ENCODE measurements at places on chromosomes 2 and 18. TPM values are rescaled to one million over a fixed set of nuclear protein-coding genes. Genes with fewer than 3 reads are reported as not detected.

Gene CRACDL
- 6.2 TPM for total RNA-seq

DNA sequence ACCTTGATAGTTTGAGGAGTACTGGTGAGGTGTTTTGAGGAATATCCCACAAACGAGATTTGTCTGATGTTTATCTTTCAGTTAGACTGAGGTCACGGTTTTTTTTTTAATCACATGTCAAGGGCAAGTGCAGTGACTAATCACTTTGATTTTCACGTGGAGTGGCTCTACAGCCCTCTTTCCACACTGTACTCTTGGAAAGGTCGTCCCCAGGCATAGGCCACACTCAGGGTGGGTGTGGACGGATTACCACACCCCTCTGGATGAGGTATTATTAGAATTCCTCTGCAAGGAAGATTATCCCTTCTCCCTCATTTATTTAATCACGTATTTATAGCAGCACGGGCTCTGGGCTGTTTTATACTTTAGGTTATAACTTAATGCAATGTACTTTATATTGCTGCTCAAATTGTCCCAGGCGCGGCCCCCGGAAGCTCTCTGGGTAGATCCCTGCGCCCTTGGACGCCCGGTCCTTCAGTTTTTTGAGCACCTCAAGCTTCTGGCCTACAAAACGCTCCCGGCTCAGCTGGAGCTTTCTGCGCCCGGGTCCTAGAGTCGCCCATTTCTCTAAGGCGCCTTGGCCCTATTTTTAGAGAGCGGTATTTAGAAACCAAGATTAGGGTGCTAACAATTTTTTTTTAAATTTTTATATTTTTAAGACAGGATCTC lies 515 bp upstream of the PLEKHB2 start:
- no peak for DNase-seq

- no peak for DNase-seq
Observed at GRCh38 chr2:229543176-229543873, 171.0 kb downstream of the DNER start.

- no peak for DNase-seq
Observed at GRCh38 chr2:105765415-105766299, 20.9 kb downstream of the NCK2 start.

DNA sequence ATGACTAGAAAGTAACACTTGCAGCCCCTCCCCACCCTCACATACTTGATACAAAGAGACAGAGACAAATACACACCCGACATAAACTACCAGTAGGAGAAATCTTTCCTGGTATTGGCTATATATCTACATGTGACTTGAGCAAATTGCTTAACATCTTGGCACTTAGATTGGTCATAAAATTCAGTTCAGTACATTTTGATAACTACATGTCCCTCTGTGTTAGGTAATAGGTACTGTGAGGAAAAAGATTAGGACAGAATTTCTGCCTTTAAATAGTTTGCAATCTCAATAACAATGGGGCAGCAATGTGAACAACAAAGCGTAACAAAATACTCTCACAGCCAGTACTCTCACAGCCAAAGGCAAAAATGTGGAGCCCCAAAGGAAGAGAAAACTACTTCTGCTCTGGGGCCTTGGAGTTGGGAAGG lies 670.0 kb upstream of the ACVR2A start:
- no peak for DNase-seq

DNA sequence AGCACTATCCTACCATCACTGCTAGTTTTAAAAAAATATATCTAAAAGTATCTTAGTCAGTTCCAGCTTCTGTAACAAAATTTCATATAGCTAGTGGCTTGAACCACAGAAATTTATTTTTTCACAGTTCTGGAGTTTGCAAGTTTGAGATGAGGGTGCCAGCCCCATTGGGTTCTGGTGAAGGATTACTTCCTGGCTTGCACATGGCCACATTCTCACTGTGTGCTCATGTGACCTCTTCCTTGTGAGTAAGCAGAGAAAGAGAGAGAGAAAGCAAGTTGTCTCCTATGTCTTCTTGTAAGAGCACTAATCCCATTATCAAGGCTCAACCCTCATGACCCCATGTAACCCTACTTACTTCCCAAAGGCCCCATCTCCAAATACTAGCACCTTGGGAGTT lies 158.9 kb downstream of the DOK6 start:
- DNase-seq, result no peak

DNA sequence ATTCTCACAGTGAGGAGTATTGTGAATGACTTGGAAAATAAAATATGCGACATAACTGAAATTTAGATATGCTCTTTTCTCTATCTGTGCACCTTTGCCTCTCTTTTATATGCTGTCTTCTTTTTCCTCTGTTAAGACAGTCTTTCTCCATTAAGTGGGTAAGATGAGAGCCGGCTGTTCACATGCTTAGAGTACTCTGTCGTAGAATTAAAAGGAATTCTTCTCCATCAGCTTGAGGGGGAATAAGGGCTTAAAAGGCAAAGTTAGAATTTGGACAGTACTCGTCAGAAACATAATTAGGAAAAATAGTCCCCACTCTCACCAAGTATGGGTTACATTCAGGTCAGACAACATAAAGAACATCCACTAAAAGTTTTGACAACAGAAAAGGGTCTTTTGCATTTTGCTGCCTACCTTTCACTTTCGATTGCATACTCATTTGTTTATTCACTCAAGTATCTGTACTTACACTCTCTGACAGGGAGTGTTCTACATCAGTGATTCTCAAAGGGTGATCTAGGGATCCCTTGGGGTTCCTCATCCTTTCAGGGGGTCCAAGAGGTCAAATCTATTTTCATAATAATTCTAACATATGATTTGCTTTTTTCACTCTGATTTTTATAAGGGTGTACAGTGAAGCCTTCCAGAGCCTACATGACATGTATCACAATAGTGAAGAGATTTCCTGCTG lies 48.0 kb downstream of the ARHGAP15 start:
- no peak for DNase-seq

Gene RAB31
- 19.7 TPM for total RNA-seq

DNA sequence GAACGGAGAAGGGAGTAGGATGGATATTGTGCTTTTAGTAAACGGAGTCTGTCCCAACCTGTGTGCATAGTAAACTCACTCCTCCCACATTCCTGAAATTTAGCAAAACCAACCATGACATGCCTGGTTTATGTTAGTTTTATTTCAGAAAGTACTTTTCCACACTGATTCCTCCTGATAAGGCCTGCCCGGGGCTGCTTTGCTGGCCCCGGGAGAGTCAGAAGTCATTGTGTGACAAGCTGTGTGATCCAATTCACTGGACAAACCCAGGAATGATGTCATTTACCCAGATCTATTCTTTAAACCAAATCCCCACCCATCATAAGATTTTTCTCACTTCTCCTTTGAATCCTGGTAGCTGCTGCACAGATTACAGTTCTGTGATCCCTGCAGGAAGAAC lies 109.0 kb downstream of the SETBP1 start:
- no peak for DNase-seq

DNA sequence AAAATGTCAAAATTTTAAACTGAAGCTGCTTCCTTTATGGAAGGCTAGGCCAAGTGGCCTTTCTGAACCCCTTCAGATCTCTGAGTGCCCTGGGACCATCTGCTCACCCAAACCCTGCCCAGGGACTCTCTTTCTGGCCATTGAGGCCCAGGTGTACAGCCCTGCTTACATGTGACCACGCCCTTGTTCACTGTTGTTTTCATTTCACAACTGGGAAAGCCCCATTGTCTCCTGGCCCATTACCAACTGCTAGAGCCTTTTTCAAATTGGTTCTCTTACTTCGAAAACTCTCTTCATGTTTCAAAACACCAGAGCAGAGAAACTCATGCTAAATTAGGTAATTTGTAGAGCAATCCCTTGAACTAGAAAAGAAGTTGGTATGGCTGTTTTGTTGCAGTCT lies 219.5 kb upstream of the TANK start:
- DNase-seq, result no peak

DNA sequence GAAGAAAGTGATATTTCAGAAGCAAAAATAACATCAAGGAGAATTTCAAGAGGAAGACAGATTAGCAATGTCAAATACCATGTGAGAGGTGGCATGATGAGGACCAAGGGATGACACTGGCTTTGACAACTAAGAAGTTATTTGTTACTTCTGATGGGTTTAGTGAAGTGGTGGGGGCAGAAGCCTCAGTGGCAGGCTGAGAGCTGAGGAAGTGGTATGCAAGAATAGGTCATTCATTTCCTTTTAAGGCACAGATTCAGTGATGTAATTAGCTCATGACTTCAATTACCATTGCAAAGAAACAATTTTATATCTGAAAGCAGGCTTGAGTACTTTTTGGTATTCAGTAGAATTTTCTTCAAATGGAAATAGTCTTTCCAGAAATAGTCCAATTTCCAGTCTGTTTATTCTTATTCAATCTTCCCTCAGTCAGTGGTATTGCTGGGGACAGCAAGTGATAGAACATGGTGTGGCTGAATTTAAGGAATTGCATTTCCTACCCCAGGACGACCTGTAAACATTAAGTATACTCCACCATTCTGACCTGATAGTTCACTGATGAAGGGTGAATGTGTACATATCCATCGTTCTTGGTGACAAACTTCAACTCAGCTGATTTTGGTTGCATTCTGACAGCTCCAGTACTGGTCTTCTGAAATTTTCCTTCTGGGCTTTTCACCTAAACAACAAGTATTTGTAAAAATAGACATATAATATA lies 28.2 kb downstream of the GEMIN6 start:
- DNase-seq, result no peak

Data from type B pancreatic cell (in vitro differentiated cells).